RCC 7860 (cell line): ENCODE measurements at places on chromosomes 7 and 10.

DNA sequence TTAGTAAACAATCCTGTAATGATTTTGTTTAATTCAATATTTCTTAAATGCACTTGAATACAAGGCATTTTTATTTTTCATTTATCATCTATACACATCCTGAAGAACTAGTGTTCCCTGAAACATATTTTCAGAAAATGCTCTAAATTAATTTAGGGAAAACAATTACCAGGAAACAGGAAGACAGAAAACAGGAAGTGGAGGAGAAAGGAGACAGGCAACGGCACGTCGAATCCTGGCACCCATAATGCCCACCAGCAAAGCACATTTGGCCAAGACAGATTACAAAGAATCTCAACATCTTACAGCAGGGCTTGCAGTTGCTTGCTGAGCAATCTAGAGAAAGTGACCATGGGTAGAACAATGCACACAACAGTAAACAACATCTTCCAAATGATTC lies 571.1 kb downstream of the GRID1 start:
- no peak for DNase-seq

- DNase-seq = no peak
Observed at GRCh38 chr7:36598054-36598674, 126.1 kb downstream of the AOAH start.

GRCh38 chr7:20089431-20089830 lies 127.8 kb downstream of the MACC1 start:
- DNase-seq = no peak

DNA sequence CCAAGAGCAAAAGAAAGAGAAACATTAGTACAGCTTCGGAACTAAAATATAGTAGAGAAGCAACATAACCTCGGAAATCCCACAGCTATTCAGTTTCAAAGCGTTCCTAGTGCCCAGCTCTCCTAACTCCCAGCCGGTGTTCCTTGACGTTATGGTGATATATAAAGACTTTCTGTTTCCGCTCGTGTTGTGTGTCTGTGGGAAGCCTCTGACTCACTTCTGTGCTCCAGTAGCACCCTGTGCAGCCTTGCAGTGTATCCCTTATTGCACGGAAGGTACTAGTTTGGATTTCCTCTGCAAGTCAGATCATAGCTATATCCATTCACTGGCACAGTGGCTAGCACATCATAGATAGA lies 535 bp downstream of the ASAH2B start:
- DNase-seq = peak; percentile 68

DNA sequence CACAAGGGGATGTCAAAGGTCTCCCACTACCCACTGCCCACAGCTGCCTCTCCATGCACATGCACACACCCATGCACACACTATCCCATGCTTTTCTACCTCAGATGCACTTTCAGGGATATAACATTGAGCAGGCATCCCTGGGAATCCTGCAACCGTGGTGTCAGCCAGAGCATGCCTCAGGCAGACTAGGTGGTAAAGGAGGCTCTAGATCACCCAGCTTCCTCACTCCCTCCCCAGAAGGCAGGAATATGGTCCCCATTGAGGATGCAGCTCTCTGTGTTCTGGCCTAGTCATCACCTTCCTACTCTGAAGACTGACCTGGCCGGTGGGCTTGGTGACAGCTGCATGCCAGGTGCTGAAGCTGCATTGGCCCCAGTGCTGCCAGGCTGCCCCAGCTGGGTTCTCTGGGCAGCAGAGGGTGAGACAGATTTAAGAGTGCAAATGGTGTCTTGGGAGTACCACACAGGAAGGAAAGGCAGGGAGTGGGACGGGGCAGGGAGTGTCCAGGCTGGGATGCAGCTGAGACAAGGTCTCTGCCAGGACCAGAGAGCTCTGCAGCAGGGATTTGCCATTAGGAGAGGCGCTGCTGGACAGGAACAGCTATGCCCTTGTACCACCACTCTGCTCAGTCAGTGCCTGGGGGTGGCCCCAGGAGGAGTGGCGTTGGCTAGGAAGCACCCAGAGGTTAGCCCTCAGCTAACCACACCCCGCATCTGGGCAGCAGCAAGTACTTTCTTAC lies 53.4 kb upstream of the GDF10 start:
- no peak for DNase-seq

DNA sequence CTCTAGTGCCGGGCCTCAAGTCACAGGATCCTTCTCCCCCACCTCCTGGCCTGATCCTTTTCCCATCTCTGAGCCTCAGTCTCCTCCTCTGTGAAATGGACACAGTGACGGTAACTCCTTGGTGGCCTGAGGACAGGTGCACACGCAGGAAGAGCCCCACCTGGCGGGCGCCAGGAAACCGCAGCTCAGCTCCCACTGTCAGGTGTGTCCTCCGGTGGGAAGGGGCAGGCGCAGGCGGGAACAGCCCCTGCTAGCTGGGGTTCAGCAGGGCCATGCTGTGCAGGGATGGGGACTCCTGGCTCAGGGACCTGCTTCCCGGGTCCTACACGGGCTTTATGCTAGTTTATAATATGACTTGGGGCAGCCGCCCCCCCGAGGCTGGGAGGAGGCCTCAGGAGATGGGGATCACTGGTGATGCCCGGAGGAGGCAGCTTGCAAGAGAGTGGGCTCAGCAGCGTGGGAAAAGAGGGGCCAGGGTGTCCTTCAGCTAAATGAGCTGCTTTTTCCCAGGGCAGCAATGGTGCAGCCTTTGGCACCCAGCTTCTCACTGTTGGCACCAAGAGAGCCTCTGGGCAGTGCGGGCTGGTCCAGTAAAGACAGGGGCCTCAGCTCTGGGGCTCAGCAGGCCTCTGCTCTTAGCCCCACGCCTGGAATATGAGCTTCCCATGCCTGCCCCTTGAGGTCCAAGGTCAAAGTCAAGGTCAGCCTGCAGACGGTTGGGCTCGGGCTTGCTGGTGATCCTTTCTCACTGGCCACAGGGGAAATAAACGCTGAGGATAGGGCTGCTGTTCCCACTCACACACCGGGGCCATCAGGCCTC lies 68.0 kb upstream of the FAM20C start:
- no peak for DNase-seq
